Stimulated activated CD4-positive, alpha-beta T cell treated with anti-CD3 and anti-CD28 coated beads, Interleukin-1b, Interleukin-23, amount 100 ng/mL, for 4 hours (primary cell): ENCODE measurements at places on chromosomes 6 and 20.

GRCh38 chr6:91669871-91670268 is 1083.0 kb upstream of the MAP3K7 start:
- no peak for DNase-seq

DNA sequence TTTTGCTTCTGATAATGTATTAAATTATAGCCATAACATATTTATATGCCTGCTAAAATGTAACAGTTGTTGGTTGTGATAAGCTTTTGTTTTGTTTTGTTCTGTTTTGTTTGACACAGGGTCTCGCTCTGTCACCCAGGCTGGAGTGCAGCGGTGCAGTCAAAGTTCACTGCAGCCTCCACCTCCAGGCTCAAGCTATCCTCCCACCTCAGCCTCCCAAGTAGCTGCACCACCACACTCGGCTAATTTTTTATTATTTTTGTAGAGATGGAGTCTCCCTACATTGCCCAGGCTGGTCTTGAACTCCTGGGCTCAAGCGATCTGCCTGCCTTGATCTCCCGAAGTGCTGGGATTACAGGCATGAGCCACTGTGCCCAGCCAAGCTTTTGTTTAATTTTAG is 157.8 kb downstream of the ARID1B start:
- no peak for DNase-seq

DNA sequence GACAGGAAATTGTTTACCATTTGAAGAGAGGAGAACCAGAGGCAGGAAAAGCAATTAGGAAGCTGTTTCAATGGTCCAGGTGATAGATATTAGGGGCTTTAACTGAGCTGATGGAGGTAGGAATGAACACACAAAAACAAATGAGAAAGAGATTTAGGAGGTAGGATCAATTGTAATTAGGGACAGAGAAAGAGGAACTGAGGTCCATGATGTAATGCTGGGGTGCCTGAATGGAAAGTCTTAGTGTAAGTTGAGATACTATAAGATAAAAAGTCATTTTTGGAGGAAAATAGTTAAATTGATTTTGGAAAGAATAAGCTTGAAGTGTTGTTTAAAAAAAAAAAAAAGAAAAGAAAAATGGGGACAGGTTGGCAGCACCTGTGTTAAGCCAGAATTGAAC is 58.5 kb upstream of the B3GAT2 start:
- no peak for DNase-seq

DNA sequence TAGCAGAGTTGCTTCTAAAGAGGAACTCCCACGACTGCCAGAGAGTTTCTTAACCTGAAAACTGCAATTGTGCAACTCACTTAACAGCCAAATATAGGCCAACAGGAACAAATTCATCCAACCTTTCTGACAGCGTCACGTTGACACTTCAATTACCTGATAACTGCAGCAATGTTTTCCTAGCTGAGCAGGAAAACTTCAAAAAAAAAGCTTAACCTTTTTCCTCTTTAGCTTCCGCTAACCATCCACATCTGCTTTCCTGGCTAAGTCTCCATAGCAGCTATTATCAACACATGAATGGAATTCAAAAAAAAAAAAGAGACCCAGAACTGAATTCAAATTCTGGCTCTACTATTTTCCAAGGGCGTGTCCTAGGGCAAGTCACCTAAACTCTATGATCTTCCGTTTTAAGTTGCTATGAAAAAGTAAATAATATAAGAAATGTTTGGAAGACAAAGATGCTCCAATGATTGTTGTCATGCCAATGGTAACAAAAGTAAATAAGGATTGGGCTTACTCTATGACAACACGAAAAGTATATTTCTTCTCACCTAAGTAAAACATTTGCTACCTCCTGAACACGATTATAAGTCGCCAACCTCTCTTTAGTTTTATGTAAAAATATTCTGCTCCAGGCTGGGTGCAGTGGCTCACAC is 524.6 kb upstream of the JARID2 start:
- no peak for DNase-seq

GRCh38 chr20:62728781-62729300 is 20.2 kb downstream of the NTSR1 start:
- no peak for DNase-seq

GRCh38 chr6:48747471-48747870 is 636.5 kb upstream of the PTCHD4 start:
- DNase-seq = no peak

- no peak for DNase-seq
Observed at GRCh38 chr20:43736588-43737158, 9.9 kb upstream of the GTSF1L start.

DNA sequence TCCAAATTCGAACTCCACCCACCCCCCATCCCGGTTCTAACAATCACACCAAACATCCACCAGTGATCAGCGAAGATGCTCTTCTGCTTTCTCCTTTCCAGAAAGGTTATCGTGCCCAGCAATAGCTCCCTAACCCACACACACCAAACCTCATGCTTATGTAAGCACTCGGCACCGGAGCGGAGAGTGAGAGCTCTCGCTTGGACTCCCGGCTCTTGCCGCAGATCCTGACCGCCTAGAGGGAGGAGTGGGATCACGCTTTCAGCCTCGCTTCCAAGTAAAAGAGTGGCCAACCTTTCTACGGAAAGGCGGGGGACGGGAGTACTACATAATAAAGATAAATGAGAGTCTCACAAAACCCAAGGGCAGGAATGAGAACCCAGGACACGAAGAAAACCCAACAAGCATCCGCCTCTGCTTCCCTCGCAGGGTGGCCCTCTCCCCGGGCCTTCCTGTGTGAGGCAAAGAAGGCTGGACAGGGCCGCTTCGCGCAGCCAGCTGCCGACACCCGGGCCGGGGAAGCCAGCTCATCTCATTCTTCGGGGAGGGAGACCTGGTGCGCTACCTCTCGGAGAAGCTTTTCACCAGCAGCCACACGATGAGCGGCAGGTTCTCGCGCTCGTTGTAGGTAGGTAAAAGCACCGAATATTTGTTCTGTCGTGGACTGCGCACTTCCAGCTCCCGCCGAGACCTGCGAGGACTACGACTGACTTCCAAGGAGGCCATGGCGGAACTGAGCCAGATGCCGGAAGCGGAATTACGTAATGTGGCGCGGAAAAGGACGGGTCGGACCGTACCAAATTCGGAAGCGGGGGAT is at the start of gene DPM1:
TSS of gene DPM1 (minus strand) at position 735 of the 817 bp plus-strand sequence. CDS start at position 726, 9 bp downstream.
- peak; percentile 85 for DNase-seq

DNA sequence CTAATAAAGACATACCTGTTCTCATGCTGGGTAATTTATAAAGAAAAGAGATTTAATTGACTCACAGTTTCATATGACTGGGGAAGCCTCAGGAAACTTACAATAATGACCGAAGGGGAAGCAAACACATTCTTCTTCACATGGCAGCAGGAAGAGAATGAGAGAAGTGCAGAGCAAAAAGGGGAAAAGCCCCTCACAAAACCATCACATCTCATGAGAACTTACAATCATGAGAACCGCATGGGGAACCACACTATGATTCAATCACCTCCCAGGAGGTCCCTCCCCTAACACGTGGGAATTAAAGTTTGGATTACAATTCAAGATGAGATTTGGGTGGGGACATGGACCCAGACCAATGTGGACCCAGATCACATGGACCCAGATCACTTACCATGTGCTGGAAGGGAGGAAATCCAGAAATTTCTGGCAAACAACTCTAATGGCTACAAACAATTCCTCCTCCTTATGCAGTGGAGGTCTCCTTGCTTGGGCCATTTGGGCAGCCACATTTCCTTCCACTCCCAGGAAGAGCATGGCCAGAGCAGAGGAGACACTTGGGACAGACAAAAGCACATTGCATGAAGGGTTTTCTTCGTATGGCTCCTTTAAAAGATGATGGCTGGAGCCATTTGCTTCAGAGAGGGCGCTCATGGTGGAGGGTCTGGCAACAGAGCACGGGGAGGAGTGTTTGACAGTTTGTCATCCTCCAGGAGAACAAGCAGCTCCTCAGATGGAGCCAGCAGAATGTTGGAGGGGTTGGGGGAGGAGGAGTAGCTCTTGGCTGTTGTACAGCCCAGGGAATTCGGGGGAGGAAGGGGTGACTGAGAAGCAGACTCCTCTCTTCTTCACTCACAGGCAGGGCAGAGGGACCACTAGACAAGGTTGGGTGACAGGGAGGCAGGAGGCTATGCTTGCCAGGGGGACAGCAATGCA is 30.4 kb downstream of the SERPINB9 start:
- no peak for DNase-seq

- no peak for DNase-seq
Observed at GRCh38 chr6:130769861-130770260, 57.3 kb upstream of the SMLR1 start.

DNA sequence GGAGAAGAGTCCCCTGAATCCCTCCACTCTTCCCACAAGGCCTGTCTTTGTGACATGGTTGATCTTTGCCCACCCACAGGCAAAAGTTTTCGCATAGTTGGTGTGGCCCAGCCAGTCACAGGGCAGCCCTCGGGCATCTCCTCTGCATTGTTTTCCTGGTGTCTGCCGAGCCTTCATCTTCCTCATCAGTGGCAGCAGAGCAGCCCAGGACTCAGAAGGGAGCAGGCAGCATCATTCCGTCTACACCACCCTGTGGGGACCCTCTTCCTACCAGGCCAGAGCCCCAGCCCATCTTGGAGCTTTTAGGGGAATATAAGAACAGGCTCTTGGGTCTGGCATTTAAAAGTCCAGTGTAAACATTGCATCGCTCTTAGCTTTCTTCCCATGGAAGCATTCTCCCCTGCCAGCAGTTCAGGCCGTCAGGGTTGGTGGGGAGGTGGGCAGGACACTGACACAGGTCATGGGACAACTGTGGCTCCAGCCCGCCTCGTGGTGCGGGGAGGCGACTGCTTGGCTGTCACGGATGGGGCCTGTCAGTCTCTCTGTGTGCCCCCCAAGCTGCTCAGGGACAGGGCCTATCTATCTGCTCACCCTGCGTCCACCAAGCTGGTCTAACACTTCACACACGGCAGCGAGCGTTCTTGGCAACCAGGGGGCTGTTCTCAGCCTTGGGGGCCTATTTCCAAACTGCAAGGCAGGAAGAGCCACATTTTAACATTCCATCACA is 38.3 kb downstream of the PDRG1 start:
- no peak for DNase-seq

DNA sequence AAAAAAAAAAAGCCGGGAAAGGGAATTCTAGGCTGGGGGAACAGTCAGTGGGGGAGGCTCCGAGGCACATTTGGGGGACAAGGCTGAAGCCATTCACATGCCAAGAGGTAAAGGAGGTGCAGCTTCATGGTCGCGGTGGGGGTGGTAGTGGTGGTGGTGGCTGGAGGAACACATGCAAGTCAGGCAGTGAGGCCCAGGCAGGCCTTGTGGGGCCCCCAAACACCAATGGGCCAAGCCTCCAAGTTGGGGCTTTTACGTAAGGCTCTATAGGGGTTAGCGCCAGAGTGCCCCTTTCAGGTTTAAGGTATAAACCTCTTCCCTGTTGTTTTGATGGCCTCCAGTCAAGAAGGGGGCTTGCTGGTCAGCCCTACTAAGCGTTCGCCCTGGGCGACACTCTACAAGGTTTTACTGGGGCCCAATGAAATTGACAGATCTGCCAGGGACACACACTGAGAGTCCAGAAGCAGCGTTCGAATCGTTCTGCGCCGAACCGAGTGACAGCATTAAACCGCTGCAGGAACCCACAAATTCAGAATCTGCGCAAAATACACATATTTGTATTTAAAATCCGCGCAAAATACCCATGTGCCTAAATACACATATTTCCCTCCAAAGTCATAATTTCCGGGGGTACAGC is 818 bp upstream of the AP5S1 start:
- DNase-seq = no peak

- DNase-seq = no peak
Observed at GRCh38 chr20:11050350-11050749, 376.6 kb upstream of the JAG1 start.

DNA sequence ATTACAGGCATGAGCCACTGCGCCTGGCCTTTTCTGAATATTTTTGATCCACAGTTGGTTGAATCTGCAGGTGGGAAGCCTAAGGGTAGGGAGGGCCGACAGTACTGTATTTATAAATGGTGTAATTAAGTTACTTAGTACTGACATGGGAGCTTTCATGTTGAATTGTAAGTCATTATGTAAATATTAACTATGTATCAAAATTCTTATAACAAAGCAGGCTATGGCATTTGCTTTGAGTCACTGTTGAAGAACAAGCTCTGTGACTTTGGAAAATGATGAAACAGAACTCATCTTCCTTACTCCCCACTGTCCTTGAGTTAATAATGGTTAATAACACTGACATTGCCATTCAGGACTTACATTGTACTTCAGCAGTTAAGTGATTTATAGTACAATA is 63.0 kb upstream of the TXNDC5 start:
- no peak for DNase-seq

DNA sequence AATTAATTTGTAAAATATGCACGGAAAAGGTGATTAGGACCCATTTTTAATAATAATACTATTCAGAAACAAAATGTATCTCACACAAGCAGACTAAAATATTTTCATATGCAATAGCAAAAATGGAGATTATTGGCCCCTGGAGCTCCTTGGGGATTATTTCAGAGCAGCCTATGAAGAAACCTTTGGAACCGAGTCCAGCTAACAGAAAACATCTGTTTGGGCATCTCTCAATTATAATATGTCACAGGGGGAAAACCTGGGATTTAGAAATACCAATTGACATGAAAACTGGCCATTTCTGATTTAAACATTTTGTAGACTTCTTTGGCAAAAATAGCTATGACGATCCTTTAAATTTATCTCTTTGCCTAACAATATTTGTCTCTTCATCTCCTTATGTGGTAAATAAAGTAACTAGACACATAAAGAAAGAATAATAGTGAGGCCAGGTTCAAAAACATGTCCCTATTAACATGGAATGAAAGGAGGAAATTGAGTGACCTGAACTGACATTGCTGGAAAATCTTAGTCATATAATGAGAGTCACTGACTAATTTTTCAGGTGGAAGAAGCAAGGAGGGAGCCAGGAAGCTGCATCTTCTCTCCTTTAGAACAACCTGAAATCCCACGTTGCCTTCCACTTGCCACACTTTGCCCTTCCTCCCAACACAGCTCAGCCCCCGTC is 199.0 kb downstream of the SOD2 start:
- no peak for DNase-seq

DNA sequence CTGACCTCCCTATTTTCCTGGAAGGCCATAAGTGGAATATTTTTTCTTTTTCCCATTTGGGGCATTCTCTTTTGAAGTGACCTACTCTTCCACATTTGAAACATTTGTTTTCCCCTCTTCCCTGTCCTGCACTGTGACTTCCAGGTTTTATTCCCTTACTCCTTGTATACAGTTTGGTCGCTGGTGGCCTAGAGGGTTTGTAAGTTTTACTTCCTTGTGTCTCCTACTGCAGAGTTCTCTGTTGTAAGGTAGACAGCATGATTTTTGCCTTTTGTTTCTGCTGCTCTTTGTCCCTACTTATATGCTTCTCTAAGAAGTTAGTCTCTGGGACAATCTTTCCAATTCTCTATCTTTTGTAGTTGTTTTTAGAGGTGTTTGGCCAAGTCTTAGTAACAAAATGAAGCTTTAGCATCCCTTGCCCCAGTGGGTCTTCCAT is 7.4 kb upstream of the ZNFX1 start:
- DNase-seq = no peak
